Esophagus squamous epithelium (tissue), 5 donors: ENCODE measurements at places on chromosomes 7 and 10.

DNA sequence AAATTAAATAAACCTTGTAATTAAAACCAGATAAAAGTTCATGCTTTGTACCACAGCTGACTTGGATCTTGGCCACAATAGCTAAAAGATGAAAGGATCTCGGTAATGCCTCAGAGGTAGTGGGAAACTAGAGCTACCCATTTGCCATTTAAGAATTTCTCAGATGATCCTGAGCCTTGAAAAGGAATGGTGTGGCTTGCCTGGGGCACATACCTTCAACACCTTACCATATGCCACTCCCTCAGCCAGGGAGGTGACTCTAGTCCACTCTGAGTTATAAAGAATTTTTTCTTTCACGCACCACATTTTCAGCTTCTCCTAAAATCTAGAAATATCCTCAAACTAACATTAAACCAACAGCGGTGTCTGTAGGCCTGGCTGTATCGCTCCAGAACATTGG is 516.3 kb upstream of the TEX47 start:
- DNase-seq, result no peak

DNA sequence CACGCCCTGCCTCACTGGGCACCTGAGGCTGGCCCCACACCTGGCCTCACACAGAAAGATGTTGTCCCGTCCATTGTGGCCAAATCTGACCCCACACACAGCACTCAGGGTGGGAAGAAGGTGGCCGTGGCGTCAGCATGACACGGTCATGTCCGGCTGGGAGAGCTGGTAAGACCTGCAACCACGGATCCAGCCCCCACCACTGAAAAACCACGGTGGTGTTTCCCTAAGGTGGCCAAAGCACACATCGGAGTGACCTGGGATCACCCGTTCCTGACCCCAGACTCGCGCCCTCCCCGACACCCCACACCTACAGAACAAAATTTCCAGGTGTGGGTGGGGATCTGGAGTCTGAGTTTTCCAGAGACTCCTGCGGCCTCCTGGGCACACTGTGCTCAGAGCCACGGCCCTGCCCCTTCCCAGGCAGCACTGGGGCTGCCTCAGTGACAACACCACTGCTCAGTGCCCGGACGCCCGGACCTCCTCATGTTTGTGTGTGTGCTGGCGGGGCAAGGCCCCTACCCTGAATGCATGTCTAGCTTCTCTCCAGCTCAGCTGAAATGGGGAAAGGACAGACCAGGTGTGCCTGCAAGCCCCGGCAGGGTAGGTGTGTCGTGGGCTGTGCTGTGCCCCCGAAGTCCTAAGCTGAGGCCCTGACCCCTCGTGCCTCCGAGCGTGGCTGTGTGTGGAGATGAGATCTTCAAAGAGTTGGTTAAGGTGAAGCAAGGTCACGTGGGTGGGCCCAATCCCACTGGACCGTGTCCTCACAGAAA is 36.1 kb downstream of the STK32C start:
- no peak for DNase-seq

DNA sequence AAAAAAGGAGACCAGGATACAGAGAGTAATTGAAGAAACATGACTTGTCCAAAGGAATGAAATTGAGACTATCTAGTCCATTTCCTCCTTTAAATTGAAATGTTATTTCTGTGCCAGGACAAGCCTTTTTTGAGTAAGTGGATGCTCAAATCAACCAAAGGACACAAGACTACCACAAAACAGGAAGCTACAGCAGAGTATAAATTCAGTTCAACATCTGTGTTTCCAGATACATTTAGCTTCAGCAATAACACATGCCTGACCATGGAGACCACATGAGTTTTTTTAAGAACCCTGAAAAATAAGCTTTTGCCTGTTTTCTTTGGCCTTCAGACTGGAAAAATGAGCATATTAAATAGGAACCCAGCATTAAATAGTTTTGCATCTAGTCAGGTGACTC is 707.5 kb downstream of the ZWINT start:
- DNase-seq, result no peak

DNA sequence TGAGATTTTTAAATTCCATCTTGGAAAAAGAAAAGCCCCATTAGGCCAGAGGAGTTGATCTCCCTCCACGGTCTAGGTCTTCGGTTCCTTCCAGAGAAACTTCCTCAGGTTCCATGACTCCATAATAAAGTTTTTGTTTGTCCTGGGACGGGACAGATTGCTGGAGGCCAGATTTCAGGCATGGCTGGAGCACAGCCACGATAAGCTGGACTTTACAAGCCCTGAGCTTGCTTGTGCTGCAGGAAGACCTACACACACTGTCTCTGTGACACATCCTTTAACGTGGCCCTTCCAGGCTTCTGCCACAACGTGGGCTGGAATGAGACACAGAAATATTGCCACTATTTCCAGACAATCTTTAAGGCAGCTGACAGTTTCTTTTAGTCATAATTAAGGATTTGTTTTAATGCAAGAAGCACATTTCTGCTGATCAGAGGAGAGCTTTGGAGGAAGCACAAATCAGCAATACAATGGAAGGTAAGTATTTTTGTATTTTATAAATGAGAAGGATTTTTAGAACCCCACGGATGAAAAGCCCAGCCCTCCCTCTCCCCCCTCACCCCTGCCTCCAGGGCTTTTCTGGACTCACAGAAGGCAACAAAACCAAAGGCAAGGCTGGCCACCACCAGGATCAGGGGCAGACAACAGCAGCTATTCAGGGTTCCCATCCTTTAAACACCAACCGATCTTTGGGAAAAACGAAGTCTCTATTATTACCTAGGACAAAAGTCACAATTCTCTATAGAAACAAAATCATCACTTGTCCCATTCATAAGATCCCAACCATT is 6.5 kb downstream of the CTBP2 start:
- DNase-seq, result no peak

GRCh38 chr7:36182854-36183604 is 30.0 kb downstream of the EEPD1 start:
- DNase-seq, result no peak

DNA sequence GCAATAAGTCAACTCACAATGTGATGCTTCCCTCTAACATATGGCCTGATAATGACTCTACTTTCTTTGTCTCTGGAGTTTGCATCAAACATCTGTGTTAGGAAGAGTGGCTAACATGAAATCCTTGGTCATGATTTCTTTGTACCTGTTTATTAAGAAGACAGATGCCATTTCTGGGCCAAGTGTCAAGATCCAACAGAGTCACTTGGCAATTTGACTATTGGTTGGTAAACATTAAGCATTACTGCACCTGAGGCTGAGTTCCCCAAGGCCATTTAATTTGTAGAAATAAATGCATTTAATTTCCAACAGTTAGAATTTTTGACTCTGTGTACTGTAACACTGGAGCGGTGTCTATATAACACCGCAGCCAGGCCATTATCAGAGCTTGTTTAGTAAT is 403.7 kb downstream of the GALNT17 start:
- DNase-seq, result no peak

DNA sequence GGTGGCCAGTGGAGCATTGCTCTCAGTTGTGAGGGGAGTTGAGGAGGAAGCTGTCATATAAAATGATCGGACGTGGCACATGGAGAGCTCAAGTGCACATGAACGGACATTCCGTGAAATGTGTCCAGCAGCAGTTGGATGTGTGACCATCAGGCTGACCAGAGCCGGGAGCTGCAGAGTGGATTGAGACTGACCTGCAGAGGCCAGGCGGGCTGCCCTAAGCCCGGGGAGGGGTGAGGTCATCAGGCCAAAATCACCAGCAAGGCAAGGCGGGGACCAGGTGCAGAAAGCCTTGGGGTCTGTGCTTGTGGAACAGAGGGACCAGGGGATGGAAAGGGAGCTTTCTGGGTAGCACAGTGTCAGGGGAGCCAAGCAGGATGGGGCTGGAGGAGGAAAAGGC is 279.5 kb downstream of the CELF2 start:
- no peak for DNase-seq

DNA sequence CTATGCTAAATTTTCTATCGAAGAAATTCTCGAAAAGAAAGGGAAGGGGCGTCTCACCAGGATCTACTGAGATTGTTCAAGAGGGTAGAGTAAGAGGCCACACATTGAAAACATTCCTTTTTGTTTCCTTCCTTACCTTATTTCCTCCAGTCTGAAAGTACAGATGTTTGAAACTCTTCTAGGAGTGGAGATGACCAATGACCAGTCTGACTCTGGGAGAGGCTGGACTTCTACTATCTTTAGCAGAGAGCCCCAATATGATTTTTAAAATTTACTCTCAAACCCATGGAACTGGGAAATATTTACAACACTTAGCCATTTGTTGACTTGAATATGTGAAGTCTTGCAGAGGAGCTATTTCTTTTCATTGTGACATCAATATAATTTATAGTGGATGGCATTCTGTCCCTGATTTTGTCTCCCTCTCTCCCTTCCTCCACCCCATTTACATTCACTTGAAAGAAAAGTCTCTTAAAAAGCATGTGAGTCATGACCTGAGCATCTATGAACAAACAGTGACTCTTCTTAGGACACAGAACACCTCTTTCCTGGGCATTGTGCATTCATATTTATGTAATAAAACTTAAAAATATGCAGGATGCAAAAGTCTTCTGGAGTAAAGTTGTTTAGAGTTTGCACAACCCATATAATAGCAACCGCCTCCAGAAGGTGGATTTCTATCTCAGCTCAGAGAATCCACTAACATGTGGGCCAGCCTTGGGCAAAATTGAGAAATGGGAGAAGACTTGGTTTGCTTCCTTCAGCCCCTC is 31.2 kb upstream of the BMPER start:
- DNase-seq, result no peak

GRCh38 chr7:77797734-77798393 is 370 bp downstream of the TMEM60 start:
- DNase-seq, result no peak

DNA sequence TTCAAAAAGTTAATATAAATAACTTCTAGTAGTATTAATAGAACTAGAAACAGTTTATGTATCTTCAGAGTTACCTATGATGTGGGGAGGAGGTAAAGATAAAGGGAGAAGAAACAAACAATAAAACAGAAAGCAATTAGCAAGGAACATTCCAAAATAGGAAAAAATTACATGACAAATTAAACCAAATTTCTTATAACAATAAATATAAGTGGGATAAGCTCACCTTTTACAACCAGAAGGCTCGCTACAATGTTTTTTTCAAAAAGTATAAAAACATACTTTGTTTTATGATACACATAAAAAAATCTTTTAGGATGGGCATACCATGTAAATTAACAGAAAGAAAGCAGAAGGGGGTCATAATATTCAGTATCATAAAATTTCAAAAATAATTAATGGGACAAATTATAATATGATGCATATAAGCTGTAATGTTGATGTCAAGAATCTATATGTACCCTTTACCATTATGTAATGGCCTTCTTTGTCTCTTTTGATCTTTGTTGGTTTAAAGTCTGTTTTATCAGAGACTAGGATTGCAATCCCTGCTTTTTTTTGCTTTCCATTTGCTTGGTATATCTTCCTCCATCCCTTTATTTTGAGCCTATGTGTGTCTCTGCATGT is 31.8 kb downstream of the GLCCI1 start:
- DNase-seq, result no peak

DNA sequence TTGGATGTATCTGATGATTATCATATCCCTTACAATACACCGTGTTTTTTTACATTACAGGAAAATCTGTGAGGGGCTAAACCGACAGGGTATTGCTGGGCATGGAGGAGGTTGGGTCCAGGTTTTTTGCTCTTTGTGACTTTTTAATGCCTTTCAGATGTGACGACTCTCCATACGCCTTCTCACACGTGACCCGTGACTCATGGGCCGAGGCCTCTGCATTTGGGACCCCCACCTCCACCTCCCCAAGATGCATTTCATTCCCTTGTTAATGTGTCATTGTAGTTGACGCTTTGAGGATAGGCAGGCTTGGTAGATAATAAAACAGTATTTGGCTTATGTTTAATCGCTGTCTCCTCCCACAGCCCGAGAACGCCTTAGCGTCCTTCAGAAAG is 95.3 kb downstream of the CUX1 start:
- no peak for DNase-seq

DNA sequence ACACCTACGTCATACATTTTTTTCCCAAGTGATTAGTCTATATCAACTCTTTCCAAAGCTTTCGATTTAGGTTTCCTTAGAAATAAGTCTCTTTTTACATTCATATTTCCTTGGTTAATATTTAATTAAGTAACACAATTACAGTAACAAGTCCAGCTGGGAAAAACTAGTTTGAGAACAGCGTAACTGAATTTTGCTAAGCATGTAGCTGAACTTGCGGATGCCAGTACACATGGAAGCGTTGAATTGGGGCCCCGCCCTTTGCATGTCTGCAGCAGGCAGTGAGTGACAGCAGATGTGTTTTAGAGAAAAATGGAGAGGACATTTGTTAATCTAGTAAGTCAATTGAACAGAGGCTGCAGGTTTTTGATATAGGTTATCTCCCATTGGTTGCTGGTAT is 72.5 kb downstream of the TAF3 start:
- DNase-seq, result no peak

- no peak for DNase-seq
These were observed 90.3 kb upstream of the IKZF1 start for GRCh38 chr7:50214126-50214670.

- DNase-seq, result no peak
These were observed 104.7 kb downstream of the SORBS1 start for GRCh38 chr10:95456516-95456915.

- no peak for DNase-seq
These were observed 203.7 kb downstream of the AGMO start for GRCh38 chr7:15358112-15358511.

GRCh38 chr7:2651847-2652735 is 20.3 kb downstream of the TTYH3 start:
- DNase-seq, result no peak

DNA sequence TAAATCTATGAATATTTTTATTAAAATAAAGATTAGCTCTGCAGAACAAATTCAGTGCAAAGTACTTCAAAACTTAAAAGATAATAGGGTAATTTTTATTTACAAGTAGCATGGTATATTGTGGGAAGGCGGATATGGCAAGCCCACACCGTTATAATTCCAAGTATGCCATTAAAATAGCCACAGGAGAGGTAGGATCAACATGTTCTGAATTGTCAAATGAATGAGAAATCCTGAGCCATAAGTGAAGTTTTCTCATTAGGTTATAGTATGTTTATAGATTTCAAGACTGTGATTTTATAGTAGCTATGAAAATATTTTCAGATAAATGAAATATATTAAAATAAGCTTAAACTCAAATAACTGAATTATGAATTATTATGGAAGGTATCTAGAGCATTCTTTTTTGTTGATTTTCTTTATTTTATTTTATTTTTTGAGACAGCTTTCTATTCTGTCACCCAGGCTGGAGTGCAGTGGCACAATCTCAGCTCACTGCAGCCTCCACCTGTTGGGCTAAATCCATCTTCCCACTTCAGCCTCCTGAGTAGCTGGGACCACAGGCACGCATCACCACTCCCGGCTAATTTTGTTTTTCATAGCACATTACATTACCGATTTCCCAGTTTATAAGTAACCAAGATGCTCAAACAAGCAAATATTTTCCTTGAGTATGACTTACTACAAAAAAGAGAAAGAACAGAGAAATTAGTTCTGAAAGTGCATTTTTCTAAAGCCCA is 956.6 kb downstream of the GATA3 start:
- no peak for DNase-seq

- no peak for DNase-seq
These were observed 38.4 kb upstream of the ZNF138 start for GRCh38 chr7:64755865-64756264.
